ENCODE measurements at places on chromosomes 1 and 21. TPM values are rescaled to one million over a fixed set of nuclear protein-coding genes. Genes with fewer than 3 reads are reported as not detected.
A peak's percentile ranks its signal among the peaks of the same experiment; 100 is the strongest.

Gene RAB25
- total RNA-seq, result 18.1 TPM

GRCh38 chr21:31346256-31346821 is 2.3 kb upstream of the TIAM1 start:
- DNase-seq, result no peak

Gene RUNX1
- 77.8 TPM for total RNA-seq

DNA sequence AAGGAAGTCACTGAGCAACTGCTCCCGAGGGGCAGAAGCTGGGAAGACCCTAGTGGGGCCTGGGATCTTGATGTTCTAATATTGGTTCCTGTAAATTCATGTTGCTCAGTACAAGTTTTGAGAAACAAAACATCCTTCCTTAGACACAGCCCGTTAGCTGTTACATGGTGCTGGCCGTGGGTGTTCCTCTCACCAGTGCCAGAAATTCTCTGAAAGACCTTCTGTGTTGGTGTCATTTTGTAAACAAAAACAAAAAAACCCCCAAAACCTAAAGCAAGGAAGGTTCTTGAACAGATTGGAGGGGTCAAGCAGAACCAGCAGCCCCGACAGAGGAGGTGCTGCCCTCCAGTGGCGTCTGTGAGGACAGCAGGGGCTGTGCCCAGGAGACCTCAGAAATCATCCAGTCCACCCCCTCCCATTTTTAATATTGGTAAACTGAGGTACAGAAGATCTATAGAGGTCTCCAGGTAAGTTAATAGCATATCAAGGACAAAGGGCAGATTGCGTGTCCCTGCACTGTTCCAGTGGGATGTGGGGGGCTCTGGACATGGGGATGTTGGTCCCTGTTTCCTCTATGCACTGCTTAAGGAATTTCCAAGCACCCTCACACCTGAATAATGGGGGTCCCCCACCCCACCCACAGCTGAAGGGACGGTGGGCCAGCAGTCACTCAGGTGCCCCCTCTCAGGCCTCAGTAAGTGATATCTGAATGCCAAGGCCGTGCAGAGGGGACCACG is 38.2 kb downstream of the SLC2A7 start:
- peak; percentile 64 for DNase-seq

DNA sequence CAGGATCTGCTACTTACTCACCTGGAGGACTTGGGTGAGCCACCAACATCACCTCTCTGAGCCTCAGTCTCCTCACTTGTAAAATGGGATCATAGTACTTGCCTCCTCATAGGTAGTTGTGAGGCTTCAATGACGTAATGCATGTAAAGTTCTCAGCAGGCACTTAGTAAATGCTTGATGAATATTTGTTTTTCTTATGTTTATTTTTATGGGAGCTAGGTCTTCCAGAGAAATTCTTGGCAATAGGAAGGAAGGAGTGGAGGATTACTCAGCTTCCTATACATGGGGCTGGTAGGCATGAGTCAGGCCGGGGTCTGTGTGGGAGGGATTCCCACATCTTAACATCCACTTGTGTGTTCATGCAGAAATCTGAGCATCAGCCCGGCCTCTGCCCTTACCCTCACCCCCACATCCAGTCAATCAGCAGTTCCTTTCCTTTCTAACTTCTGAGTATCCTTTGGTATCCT is 95.4 kb upstream of the USP24 start:
- peak; percentile 96 for DNase-seq

DNA sequence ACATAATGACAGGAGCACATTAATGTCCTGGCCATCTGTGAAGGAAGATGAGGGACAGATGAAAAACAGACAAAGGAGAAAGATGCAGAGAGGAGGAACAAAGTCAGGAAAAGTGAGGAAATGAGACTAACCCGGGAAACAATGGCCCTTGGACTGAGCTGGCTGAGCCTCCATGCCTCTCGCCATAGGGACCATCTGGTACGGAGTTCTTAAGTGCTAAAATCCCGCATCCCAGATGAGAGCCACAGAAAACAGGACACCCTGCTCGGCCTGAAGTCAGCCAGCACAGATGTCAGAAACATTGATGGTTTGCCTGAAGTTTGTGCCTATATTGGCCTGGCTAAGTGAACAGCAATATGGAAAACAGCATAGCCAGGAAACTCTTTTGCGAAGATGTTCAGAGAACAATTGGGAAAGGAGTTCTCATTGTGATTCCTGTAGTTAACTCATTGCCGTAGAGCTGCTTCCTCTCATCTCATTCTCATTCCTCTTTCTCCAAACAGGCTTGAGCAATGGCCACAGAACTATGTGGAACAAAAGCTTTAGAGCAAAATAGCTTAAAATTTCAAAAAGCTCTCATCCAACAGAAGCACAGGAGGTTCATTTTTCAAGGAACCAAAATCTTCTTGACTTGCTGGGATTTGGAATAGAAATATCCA is 96.6 kb downstream of the ASTN1 start:
- no peak for DNase-seq

DNA sequence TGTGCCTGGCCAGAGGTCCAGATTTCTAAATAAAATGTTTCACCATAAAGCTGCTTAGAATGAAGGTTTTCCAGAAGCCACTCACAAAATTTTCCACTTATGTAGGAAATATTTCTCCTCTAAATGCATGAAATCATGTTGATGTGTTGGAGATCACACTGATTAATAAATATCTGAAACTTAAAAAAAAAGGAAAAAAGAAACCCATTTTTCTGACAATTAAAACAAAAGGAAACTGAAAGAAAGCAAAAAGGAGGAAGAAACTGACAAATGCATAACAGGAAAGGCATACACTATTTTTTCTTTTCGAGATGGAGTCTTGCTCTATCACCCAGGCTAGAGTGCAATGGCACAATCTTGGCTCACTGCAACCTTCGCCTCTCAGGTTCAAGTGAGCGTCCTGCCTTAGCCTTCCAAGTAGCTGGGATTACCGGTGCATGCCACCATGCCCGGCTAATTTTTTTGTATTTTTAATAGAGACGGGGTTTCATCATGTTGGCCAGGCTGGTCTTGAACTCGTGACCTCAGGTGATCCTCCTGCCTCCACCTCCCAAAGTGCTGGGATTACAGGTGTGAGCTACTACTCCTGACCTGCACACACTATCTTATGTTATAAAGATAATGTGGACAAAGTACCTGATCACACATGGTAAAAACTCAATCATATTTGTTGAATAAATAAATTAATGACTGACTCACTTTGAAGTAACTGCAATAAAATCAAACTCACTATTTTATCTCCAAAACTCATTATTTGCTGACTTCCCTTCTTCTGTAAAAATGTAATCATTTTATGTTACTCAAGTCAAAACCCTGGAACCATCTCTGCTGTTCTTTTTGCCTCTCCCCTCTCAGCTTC is 149.8 kb upstream of the NR5A2 start:
- no peak for DNase-seq

GRCh38 chr1:95778217-95778616 is 544.2 kb downstream of the RWDD3 start:
- no peak for DNase-seq

Gene GPR89A
- 38.3 TPM for total RNA-seq

- DNase-seq, result no peak
Measured at GRCh38 chr1:39639305-39640130, at the start of gene HEYL. Gene HEYL (minus strand): TSS chr1:39639643. CDS start chr1:39639625, 18 bp downstream.

Gene CORT
- total RNA-seq, result not detected

DNA sequence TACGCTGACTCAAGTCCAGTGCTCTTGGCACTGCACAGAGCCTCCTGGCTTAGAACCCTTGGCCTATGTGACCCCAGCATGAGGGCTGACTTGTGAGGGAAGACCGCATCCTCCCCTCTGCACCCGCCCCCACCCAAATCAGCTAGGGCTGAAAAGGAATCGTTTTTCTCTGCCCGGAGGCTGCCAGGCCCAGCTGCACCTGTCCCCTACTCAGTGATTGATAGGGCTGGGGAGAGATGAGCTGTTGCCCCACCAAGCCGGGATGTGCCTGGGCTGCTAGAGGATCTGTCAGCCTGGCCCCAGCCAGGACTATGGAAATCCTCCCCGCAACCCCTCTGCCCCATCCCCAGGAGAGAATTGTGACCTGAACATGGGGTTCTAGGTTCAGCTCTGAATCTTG is 20.6 kb downstream of the MYOG start:
- DNase-seq, result no peak

- no peak for DNase-seq
Measured at GRCh38 chr1:26702680-26703038, 6.8 kb downstream of the ARID1A start.

DNA sequence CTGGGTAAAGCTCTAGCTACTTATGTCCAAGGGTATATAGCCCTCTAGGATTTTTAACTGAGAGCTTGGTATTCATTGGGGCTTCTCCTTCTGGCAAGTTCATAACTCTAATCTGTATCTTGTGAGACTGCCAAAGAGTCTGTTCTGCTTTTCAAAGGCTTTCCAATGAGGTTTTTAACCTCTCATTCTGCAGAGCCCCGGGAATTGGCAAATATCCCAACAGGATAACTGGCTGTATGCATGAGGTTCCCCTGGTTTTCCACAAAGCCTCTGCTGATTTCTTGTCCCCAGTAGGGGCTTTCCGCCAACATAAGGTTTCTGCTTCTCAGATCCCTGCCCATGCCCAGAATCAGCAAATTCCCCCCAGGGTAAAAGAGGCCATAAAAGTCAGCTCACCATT is 40.9 kb downstream of the RPL5 start:
- no peak for DNase-seq

Gene FYB2
- not detected for total RNA-seq

DNA sequence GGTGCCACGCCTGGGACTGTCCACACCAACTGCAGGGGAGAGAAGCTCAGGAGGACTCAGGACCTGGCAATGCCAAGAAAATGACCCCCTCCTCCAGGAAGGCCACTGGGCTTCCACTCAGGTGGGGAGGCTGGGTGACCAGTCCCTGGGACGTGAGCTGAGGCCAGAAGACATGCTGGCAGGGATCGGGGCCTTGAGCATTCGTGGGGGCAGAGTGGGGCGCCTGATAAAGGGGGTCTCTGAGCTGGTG is 15.3 kb upstream of the COL6A2 start:
- DNase-seq, result no peak

Gene CSF3R
- total RNA-seq, result not detected

GRCh38 chr1:234771642-234772344 is 161.8 kb upstream of the IRF2BP2 start:
- peak; percentile 12 for DNase-seq

- DNase-seq, result peak; percentile 23
Measured at GRCh38 chr1:231971397-231972110, 345.0 kb downstream of the DISC1 start.
